ENCODE measurements at places on chromosomes 2 and 18. TPM values are rescaled to one million over a fixed set of nuclear protein-coding genes. Genes with fewer than 3 reads are reported as not detected.

DHRS9 gene
- polyA plus RNA-seq, result 10.0 TPM

IL18R1 gene
- polyA plus RNA-seq, result 0.08 TPM

PLGLB1 gene
- polyA plus RNA-seq, result not detected

TXNDC9 gene
- 40.3 TPM for polyA plus RNA-seq

GALR1 gene
- polyA plus RNA-seq, result not detected
